ENCODE measurements at places on chromosomes 1 and 21.
A peak's percentile ranks its signal among the peaks of the same experiment; 100 is the strongest.

DNA sequence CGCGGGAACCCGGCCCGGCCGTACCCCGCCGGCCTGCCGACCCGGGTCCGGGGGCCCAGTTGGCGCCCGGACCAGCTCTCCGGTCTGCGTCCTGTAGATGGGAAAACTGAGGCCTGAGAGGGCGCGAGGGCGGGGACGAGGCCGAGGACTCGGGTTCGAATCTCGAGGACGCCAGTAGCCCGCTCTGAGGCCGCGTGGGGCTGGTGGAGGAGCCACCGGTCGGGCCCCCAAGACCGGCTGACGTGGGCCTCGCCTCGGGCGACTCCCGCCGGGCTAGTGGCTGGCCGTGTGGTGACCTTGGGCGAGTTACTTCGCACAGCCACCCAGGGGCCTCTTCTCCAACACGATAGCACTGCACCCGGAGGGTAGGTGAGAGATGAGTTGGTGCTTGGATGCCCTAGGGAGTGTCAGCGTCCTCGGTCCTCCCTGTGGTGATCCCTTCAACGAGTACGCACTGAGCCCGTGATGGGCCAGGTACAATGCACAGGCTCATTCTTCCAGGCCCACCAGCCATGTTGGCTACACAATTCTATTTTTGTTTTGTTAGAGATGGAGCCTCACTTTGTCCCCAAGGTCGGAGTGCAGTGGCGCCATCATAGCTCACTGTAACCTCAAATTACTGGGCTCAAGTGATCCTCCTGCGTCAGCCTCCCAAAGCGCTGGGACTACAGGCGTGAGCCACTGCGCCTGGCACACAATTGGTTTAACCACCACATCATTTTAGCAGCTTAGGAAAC is 404 bp upstream of the SCMH1 start:
- peak; percentile 80 for DNase-seq

GRCh38 chr1:94796266-94796665 is 23.9 kb upstream of the SLC44A3 start:
- DNase-seq: no peak

- DNase-seq: no peak
Measured at GRCh38 chr1:28249013-28249865, 10.1 kb upstream of the SESN2 start.

DNA sequence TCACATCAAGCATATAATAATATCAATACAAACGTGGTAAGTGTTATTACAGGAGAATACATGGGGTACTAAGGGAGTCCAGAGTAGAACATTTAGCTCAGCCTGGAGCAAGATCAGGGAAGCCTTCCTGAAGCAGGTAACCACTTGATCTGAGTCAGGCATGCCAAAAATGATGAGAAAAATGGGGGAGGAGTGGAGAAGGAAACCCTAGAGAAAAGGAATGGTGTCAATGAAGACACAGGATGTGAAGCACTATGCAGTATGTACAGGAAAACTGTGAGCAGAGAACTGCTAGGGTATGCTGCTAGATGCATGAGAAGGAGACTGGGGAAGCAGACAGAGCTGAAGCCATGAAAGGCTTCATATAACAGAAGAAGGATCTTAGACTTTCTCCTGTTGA is 84.7 kb downstream of the NOTCH2 start:
- no peak for DNase-seq

DNA sequence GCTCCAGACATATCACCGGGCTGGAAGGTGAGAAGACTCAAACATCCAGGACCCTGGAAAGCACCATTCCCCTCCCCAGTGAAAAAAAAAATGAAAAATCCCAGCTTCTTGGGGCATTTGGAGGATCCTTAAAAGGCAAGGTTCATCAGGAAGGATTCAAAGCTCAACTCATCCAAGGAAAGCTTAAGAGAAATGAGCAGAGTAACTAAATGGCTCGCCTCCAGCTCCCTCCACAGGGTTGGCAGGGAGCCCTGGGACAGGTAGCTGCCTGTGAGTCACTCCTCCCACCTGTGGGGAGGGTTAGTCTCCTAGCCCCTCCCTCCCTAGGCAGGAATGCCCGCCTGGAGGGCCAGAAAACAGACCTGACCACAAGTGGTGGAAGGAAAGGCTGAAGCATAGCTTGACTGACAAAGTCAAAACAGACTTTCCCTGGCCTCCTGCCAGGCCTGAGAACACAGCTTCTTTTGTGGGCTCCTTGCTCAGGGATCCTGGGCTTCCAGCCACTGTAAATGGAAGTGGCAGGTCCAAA is 712 bp upstream of the LAMB3 start:
- DNase-seq: peak; percentile 67

DNA sequence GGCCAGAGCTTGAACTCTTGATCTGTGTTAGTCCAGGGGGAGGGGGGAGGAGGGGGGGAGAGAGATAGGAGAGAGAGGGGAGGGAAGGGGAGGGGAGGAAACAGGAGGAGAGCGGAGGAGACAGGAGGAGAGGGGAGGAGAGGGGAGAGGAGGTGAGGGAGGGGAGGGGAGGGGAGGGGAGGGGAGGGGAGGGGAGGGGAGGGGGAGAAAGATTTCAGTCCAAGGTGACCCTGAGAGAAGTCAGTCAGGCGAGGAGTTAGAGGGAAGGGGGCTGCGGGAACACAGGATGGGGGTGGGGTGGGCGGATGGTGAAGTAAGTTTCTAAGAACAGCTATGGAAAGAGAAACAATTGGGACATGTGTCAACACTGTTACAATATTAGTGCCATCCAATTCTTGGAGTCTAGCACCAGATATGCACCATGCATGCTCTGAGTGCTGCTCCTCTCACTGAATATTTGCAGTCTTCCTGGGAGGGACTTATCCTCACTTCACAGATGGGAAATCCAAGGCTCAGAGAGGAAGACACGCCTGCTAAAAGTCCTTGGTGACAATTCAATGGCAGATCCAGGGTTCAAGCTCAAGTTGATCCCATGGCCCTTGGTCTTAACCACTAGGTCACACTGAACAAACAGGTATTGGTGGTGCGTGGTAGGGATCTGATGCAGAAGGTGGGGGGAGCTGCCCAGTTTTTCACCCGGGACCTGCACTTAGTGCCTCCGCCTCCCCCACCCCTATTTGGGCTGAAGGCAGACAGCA is 42.5 kb upstream of the ECE1 start:
- peak; percentile 43 for DNase-seq

Measured in eye (tissue), 1 donor.